ENCODE measurements at places on chromosomes 1 and 21. TPM values are rescaled to one million over a fixed set of nuclear protein-coding genes. Genes with fewer than 3 reads are reported as not detected.

GRCh38 chr1:174116042-174116441 lies 43.3 kb upstream of the RABGAP1L start:
- no peak for DNase-seq

- no peak for DNase-seq
Measured at GRCh38 chr1:100146958-100147357, 14.0 kb downstream of the TRMT13 start.

DNA sequence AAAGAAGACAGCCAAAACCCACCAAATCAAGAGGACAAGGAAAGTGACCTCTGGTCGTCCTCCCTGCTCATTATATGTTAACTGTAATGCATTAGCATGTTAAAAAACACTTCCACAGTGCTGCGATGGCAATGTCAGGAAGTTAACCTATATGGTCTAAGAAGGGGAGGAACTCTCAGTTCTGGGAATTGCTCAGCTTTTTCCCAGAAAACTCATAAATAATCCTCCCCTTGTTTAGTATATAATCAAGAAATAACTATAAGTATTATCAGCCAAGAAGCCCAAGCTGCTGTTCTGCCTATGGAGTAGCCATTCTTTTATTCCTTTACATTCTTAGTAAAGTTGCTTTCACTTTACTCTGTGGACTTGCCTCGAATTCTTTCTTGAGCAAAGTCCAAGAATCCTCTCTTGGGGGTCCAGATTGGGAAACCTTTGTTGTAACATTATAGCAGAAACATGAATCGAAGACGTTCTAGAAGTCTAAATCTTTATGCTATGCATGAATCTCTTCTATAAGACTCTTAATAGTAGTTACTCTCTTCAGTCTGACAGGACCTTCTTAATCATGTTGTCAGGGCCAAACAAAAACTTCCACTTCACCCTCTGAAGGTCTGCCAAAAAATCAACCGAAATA lies 110.0 kb upstream of the VANGL1 start:
- no peak for DNase-seq

DNA sequence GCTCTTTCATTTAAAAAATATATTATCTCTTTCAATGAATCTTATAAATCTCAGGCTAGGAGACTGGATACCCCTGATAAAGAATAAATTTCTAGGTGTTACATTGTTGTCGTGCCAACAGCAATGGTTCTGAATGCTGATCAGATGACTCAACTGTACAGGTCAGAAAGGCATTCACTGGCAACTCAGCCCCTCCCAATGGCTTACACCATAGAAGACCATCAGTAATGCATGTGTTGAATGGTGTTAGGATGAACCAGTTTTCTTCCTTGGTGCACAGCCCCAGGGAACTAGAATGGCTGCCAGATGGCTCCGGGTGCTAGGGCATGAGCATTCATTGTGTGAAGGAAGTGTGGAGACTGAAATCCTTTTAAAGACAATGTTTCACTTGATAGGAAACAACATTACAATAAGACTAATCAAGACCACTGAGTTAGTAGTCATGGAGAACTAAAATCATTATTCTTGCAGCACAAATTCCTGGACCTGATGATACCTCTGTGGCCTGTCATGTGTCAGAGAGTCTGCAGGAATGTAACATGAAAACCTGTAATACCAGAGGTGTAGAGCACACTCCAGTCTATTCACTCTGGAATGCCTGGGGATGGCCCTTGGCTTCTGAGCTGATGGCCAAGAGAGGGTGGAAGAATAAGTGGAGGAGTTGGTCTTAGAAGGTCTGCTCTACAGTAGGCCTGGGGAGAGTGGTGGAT lies 187.7 kb upstream of the LMO4 start:
- no peak for DNase-seq

DNA sequence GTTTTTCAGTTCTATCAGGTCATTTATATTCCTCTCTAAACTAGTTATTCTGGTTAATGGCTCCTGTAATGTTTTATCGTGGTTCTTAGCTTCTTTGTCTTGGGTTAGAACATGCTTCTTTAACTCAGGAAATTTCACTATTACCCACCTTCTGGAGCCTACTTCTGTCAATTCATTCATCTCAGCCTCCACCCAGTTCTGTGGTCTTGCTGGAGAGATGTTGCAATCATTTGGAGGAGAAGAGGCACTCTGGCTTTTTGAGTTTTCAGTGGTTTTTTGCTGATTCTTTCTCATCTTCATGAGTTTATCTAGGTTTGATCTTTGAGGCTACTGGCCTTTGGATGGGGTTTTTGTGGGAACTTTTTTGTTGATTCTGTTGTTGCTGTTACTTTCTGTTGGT lies 213.0 kb downstream of the BRINP2 start:
- no peak for DNase-seq

NCAM2 gene
- total RNA-seq, result 1.2 TPM

DNA sequence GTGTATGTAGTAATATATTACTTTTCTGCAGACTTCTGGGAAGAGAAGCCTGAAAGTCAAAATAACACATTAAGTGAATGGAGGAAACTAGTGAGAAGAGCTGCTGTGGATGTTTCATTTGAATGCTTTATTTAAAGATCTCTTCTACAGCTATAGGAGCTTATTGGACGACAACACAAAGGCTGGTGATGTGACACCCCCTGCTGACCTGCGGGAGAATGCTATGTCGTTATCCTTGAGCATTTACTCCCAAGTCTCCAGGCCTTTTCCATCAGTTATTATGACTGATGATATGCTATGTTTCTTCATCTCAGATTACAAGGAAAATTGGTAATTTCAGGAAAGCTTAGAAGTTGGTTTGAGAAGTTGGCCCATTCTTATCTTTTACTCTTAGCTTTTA lies 22.3 kb upstream of the PLA2G4A start:
- no peak for DNase-seq

DCST1 gene
- total RNA-seq, result not detected

DNA sequence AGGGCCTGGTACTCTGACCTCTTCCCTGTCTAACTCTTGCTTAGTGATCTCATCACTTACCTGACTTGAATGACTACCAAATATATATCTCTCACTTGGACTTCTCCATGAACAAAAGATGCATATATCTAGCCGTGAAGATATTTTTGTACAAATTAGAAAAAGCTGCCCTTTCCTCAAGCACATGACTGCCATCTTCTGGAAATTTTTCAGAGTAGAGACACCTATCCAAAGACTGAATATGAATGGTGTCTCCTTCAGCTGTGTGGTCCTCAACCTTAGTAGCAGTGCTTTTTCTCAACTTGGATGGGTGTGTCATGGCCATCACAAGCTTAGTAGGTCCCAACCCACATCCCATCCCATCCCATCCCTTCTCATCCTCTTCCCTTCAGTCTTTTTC lies 142.3 kb downstream of the DNM3 start:
- no peak for DNase-seq

- no peak for DNase-seq
Measured at GRCh38 chr1:113734357-113735055, 24.8 kb downstream of the PHTF1 start.

PHLDA3 gene
- total RNA-seq, result 392 TPM

GRCh38 chr1:210786546-210786945 lies 347.4 kb downstream of the KCNH1 start:
- DNase-seq, result no peak

KCND3 gene
- 6.9 TPM for total RNA-seq

GRCh38 chr1:87278825-87279535 lies 49.7 kb upstream of the LMO4 start:
- no peak for DNase-seq

GRCh38 chr21:45865106-45865835 lies 116.3 kb upstream of the COL6A1 start:
- DNase-seq, result peak; percentile 17

OPTC gene
- not detected for total RNA-seq
